ENCODE measurements at places on chromosomes 7 and 10.

DNA sequence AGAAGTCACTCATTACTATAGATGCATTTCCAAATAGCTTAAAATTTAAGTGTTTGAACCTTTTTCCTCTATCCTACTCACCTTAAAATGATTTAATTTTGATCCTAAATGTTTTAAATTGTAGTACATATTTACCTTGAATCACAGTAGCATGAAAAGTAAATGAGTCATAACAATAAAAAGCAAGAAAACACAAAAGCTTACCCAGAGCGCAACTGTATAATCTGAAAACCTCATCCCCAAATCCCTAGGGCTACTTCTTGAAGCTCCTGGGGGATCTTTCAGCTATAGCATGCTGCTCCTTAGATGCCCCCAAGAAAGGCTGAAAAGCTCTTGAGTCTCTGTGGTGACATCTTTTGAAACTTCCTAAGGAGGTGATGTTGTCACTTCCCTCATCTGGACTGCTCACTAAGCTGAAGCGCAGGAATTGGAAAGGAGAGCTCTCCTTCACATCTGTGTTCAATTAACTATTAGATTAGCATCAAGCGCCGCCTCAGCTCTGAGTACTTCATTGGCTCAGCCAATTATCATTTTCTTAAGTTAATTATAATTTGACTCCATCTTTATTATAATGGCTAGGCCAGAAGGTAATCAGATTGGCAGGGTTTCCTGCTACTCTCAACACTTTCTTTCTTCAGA lies 60.2 kb downstream of the SEMA3E start:
- DNase-seq, result no peak

GRCh38 chr7:80552031-80552694 lies 40.3 kb upstream of the GNAT3 start:
- no peak for DNase-seq

DNA sequence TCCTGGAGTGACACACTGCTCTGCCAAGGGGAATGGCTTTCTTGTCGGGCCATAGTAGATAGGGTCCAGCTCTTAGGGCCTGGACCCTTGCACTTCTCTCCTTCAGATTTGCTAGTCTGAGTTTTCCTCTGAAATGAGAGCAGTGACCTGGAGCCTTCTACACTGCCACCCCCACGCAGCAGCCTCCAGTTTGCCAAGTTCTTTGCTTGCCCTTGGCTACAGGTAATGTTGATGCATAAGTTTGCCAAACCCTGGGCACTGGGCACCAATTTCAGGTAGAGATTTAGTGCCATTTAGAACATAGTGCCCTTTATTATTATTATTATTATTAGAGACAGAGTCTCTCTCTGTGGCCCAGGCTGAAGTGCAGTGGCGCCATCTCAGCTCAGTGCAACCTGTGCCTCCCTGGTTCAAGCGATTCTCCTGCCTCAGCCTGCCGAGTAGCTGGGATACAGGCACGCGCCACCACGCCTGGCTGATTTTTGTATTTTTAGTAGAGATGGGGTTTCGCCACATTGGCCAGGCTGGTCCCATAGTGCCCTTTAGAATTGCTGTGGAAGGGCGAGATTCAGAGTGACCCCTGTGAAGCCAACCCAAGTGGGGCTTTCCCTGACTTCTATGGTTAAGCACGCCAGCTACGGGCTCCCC lies 14.5 kb downstream of the EEPD1 start:
- no peak for DNase-seq

GRCh38 chr10:118358327-118358726 lies 16.2 kb upstream of the FAM204A start:
- DNase-seq, result no peak

- no peak for DNase-seq
Observed at GRCh38 chr7:68073701-68074100, 1077.1 kb downstream of the TYW1 start.

DNA sequence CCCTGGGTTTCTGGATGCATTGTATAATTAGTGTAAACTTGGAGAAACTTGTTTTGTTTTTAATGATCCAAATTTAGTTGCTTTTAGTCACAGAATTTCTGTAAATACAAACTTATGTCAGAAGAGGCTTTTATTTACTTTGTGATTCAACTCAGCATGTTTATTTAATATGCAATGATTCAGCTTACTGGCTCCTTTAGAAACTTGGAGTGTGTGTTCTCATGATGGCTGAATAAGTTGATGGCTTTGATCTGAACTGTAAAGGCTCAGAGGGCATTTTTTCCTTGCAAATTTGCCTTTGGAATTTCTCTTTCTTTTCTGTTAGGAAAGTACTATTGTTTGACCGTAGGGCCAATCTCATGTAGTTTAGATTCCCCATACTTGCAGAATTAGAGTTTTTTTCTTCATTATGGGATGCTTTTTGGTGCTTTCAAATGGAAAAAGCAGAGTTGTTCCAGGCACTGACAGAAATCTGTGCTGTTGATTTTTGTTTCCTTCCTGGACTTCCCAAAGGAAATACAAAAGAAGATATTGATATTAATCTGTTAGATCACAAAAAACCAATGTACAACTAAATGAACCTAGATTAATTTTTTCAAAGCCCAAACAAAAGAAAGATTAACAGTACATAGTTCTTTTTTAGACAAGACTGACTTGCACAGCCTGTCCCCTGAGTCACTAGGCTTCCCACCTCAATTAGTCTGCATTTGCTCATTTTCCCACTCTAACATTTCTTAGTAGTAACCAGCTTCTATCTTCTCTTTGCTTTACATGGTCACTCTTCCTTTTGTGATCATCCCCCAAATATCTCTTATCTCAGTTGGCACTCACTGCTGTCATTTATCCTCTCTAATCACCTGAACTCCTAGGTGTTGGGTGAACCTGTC lies 96.8 kb upstream of the AGR3 start:
- DNase-seq, result peak; percentile 79

- DNase-seq, result no peak
Observed at GRCh38 chr10:35743851-35744250, 101.8 kb upstream of the FZD8 start.

- no peak for DNase-seq
Observed at GRCh38 chr10:125132344-125132743, 28.0 kb downstream of the CTBP2 start.

DNA sequence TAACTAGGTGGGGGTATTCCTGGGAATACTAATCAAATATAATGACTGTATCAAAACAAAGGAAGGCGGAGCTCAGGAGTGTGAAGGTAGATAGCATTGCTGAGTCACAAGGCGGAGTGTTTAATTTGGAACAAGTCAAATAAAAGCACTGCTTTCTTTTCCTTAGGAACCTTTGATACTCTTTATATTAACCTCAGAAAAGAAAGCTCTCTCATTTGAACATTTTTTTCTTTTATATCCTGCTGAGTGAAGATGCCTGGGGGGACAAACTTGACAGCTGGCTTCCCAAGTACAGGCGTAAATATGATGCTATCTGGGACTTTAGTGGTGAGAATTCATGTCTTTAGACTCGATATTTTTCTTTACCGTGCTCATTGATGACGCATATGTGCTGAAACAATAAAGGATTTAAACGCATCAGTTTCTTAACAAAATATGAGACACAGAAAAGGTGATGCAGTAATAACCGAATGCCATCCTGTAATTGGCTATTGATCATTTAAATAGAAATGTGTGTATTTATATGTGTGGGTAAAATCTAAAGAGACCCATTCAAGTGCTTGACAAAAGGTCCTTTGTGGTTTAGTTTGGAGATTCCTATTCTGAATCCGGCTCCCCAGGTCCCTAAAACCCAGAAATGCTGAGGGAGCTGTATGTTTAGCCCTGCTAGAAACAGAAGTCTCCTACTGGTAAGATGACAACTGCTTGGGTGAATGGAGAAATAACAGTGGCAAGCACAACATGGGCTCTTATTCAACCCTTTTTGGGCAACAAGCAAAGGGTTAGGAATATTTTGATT lies 102.7 kb downstream of the PRTFDC1 start:
- peak; percentile 77 for DNase-seq

- DNase-seq, result peak; percentile 34
Observed at GRCh38 chr10:48946891-48947500, 7.4 kb upstream of the LRRC18 start.

GRCh38 chr10:62806251-62806650 lies 1.7 kb downstream of the ADO start:
- DNase-seq, result no peak

DNA sequence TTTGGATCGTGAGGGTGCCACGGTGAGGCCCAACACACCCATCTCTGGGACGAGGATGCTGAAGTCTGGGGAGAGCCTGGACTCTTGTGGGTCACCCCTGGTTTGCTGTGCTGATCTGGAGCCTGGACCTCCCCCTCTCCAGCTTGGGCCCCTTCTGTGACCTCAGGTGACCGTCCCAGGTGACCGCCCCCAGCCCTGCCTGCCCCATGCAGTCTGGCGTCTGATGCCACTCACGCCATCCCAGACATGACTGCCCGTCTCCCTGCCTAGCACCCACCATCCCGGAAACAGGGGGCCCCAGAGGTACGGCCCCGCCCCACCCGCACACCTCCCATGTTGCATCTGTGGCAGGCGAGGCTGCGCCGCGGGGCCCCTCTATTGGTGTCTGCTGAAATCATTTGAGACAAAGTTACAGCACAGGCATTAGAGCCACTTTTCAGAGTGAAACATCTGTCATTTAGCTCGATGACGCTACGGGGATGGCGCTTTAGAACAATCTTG lies 21.1 kb downstream of the UNCX start:
- no peak for DNase-seq

GRCh38 chr10:126454045-126454751 lies 65.9 kb upstream of the ADAM12 start:
- no peak for DNase-seq

DNA sequence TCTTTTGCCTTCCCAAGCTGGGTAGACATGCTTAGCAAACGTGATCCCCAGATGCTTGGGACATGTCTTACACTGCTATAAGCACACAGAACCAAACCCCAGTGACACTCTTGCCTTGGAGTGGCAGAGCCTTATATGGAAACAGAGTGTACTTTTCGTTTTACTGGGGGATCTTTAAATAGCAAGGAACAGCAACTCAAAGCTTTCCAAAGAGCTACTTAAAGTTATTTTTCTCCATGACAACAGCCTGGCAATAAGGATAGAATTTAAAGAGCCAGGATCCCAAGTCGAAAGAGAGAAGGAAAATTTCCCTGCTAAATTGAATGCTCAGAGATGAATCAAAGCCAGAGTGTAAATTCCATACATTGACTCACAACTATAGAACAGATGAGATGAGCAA lies 67.8 kb downstream of the ZNF365 start:
- DNase-seq, result no peak

DNA sequence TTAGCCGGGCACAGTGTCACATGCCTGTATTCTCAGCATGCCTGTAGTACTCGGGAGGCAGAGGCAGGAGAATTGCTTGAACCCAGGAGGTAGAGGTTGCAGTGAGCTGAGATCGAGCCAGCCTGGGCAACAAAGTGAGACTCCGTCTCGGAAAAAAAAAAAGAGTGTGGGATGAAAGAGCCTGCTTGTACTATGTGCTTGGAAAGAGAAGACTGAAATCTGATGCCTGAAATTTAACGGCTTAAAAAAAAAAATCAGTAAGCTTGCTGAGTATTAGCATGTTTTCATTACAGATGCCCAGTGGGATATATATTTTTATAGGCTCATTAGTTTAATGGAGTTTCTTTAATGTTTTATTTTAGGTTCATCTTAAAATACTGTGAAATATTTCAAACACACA lies 4.2 kb downstream of the NT5C2 start:
- peak; percentile 30 for DNase-seq

DNA sequence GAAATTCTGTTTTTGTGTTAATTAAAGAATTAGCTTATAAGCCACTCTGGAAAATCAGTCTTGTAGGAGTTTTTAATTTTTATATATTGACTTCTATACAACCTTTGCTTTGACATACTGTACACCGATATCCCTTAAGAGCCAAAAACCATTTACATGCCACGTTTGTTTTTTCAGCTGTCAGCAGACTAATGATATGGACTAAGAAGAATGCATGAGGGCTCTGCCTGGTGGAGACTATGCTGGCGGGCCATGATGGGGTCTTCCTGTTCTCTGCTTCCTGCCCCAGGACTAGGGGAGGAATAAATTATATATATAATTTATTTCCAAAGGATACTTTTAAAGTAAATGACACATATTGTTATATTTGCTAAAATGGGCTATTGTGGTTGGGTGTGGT lies 96.3 kb downstream of the CDK14 start:
- peak; percentile 57 for DNase-seq

DNA sequence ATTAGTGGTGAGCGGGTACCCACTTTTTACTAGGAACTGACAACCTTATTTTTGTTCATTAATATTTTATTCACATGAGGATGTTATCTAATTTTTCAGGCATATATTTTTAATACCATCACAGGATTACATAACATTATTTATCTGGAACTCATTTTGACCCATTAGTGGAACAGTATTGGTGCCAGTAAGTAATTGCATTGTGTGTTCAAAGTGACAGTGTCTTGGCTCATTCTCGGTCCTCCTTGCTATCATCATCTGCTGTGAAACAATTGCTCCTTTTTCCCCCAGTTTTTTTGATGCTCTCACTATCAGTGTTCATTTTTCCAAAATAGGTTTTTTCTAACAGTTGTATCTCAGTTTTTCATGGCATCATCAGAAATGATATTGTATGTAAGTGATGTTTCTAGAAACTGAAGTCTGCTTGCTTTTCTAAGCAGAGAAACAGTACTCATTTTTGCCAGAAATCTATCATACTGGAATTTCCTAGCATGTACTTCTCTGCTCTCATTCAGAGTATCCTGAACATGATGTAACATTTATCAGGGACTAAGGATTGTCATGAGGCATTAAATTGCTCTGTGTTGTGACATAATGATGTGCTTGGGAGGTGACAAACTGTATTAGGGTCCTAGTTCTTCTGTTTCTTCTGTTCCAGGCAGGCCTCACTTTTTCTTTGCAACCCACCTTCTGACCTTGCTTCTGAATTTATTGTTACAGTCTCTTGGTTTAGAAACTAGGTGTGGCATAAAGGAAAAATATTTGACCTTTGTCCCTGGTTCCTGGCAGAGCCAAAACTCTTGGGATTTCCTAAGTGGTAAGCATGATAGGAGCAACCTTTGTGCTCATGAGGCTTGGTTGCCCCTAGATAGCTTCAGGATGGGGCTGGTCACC lies 4.2 kb downstream of the NUB1 start:
- no peak for DNase-seq

DNA sequence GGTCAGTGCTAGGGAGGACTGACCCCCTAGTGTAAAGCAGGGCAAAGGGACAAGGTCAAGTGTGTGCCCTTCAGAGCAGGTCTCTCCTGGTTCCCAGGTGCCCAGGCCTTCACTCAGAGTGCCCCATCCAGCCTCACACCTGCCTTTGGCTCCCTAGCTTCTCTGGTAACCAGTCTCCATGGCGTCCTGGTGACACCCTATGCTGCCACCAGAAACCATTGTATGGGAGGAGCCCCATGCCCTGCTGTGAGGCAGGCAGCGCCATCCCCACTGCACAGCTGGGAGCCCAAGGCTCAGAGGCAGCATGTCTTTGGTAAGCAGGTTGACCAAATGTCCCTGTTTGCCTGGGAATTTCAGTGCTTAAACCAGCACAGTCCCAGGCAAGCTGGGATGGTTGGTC lies 33.1 kb upstream of the HMX3 start:
- DNase-seq, result no peak

GRCh38 chr10:49260644-49261296 lies 38.2 kb upstream of the C10orf71 start:
- DNase-seq, result no peak

DNA sequence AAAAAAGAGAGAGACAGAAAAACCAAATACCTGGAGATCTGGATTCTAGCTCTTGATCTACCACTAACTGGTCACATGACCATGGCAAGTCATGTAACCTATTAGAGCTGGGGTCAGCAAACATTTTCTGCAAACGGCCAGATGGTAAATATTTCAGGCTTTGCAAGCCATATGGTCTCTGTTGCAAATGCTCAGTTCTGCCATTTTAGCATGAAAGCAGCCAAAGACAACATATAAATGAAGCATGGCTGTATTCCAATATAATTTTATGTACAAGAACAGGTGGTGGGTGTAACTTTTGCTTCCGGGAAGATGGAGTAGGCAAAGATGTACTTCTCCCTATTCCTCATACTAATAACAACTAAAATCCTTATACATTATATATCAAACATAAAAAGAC lies 6.7 kb downstream of the FRA10AC1 start:
- DNase-seq, result no peak

All from astrocyte of the spinal cord (primary cell).